ENCODE measurements at places on chromosomes 2 and 18. TPM values are rescaled to one million over a fixed set of nuclear protein-coding genes. Genes with fewer than 3 reads are reported as not detected.

SLC16A14 gene
- under 0.01 TPM for total RNA-seq

FAM110C gene
- total RNA-seq = under 0.01 TPM

PIEZO2 gene
- total RNA-seq = 49.3 TPM

ELOA2 gene
- total RNA-seq = not detected

SCN7A gene
- total RNA-seq = not detected

TCF23 gene
- total RNA-seq = not detected

NOSTRIN gene
- total RNA-seq = 0.12 TPM

NEB gene
- total RNA-seq = 0.16 TPM

PMAIP1 gene
- 7.5 TPM for total RNA-seq

GKN2 gene
- not detected for total RNA-seq

SPEG gene
- total RNA-seq = 55.8 TPM

COL4A3 gene
- total RNA-seq = not detected

OTX1 gene
- 0.49 TPM for total RNA-seq

DTNB gene
- 9.4 TPM for total RNA-seq

GPD2 gene
- total RNA-seq = 48.6 TPM

RAB27B gene
- total RNA-seq = 3.7 TPM

EPHA4 gene
- total RNA-seq = 37.8 TPM

ALPI gene
- total RNA-seq = not detected

SCN9A gene
- 2.6 TPM for total RNA-seq

TXNL4A gene
- 30.7 TPM for total RNA-seq
